ENCODE measurements at places on chromosomes 4 and X. TPM values are rescaled to one million over a fixed set of nuclear protein-coding genes. Genes with fewer than 3 reads are reported as not detected.

Gene ADH4
- total RNA-seq = not detected

Gene BOD1L1
- total RNA-seq = 40.1 TPM

Gene TRPC3
- 2.5 TPM for total RNA-seq

Gene RGN
- not detected for total RNA-seq

Gene PPP1R2C
- total RNA-seq = not detected

Gene INPP4B
- 16.8 TPM for total RNA-seq

Gene ADH1B
- not detected for total RNA-seq

Gene SLC4A4
- 0.15 TPM for total RNA-seq

Gene TRIM60
- total RNA-seq = not detected

Gene PNMA6A
- total RNA-seq = 0.73 TPM

Gene DYNLT3
- total RNA-seq = 15.3 TPM

- H3K27me3 ChIP-seq = no peaks in the 10 kb centered on the region
- H3K36me3 ChIP-seq = no peaks in the 10 kb centered on the region
- H3K4me1 ChIP-seq = no peaks in the 10 kb centered on the region
- H3K27ac ChIP-seq = no peak overlapping the region
- DNase-seq = no peak
Observed at GRCh38 chr4:79212311-79212710, 113.5 kb downstream of the NAA11 start.

GRCh38 chr4:168139336-168139735, 47.0 kb downstream of the ANXA10 start:
- no peak overlapping the region for H3K4me3 ChIP-seq
- H3K36me3 ChIP-seq = no peaks in the 10 kb centered on the region
- H3K27ac ChIP-seq = no peak overlapping the region
- peaks cover 9% of the 10 kb centered on the region for H3K27me3 ChIP-seq
- no peaks in the 10 kb centered on the region for H3K4me1 ChIP-seq

DNA sequence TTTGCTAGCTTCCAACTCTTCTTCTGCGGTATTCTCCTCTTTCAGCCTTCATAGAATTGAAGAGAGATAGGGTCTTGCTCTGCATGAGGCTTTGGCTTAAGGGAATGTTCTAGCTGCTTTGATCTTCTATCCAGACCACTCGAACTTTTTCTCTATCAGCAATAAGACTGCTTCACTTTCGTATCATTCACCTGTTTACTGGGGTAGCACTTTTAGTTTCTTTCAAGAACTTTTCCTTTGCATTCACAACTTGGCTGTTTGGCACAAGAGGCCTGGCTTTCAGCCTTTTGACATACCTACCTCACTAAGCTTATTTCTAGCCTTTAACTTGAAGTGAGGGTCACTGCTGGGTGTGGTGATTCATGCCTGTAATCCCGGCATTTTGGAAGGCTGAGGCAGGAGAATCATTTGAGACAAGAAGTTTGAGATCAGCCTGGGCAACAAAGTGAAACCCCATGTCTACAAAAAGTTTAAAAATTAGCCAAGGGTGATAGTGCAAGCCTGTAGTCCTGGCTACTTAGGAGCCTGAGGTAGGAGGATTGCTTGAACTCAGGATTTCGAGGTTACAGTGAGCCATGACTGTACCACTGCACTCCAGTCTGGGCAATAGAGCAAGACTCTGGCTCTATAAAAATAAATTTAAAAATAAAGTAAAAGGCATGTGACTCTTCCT, 47.1 kb upstream of the HPGDS start:
- DNase-seq = no peak
- H3K4me1 ChIP-seq = no peaks in the 10 kb centered on the region
- H3K4me3 ChIP-seq = no peak overlapping the region
- peaks cover 8% of the 10 kb centered on the region for H3K27me3 ChIP-seq
- H3K27ac ChIP-seq = no peak overlapping the region

- H3K4me3 ChIP-seq = no peak overlapping the region
- H3K27me3 ChIP-seq = no peaks in the 10 kb centered on the region
- no peak for DNase-seq
- H3K27ac ChIP-seq = no peak overlapping the region
- H3K36me3 ChIP-seq = no peaks in the 10 kb centered on the region
Observed at GRCh38 chrX:12611471-12611870, 179.7 kb upstream of the PRPS2 start.

DNA sequence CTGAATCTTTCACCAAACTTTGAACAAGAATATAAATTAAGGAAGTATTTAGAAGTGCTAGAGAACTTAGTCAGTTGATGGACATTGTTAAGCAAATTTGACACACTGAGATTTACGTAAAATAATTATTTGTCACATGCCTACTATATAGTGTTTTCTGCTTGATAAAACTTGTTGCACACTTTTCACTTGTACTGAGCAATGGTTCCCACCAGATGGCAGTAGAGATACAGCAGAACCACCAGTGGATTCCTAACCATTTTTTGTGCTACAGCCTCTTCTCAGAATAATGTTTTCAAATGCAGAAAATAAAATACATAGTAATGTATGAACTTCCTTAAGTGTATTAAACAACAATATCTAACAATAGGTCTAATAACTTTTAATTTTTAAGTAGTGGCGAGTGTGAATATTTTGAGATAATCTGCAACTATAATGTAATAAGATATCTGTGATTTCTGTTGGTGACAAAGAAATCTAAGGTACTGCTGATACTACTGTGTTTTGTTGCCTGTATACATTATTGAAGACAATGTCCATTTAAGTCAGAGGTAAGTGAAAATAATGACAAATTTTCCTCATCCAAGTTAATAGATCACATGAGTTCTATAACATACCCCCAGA, 81.2 kb downstream of the APOOL start:
- no peak overlapping the region for H3K4me3 ChIP-seq
- H3K36me3 ChIP-seq = peaks cover 18% of the 10 kb centered on the region
- no peak overlapping the region for H3K27ac ChIP-seq
- no peaks in the 10 kb centered on the region for H3K4me1 ChIP-seq
- no peak for DNase-seq

GRCh38 chr4:35250761-35251160, 993.6 kb downstream of the ARAP2 start:
- no peaks in the 10 kb centered on the region for H3K4me1 ChIP-seq
- H3K36me3 ChIP-seq = no peaks in the 10 kb centered on the region
- DNase-seq = no peak
- H3K27me3 ChIP-seq = no peaks in the 10 kb centered on the region
- no peak overlapping the region for H3K4me3 ChIP-seq
- no peak overlapping the region for H3K27ac ChIP-seq

DNA sequence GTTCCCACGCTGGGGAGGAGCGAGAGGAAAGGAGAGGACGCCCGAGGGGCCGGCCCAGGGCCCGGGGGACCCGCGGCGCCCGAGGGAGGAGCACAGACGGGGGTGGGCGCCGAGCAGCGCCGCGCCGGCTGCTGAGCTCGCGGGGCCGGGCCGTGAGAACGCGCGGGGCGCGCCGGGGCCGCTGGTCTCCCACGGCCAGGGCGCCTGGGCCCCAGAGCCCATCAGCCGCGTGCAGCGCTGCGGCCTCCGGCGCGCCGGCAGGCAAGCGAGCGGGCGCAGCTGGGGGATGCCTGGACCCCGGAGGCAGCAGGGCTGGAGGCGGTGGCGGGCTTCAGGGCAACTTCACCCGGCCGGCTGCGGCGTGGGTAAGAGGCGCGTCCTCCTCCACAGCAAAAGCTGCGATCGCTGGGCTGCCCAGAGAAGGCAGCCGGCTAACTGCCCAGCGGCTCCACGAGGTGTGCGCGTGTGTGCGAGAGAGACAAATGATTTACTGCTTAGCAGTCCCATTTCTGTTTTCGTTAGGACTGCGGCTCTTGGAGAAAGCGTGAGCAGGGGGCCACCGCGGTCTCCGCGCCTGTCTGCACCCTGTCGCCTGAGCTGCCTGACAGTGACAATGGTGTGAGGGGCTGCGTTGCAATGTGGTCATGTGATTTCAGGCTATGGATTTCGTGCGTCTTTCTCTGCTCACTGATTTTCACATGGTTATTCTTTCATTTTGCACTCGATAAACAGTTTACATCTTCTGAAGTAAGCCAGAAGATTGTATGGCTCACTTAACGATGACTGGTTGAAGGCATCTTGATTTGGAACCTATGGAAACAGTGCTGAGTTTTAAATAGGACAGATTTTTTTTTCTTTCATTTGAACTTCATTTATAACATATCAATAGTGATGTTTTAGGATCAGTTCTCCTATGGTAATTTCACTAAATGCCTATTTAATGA, 1.2 kb downstream of the GUCY1A1 start:
- no peak for DNase-seq
- peaks cover 68% of the 10 kb centered on the region for H3K27me3 ChIP-seq
- H3K36me3 ChIP-seq = peaks cover 2% of the 10 kb centered on the region
- H3K4me3 ChIP-seq = peak overlapping the region; percentile 90
- no peak overlapping the region for H3K27ac ChIP-seq

GRCh38 chr4:48012824-48013223, 3.7 kb downstream of the CNGA1 start:
- peaks cover 21% of the 10 kb centered on the region for H3K27me3 ChIP-seq
- no peaks in the 10 kb centered on the region for H3K36me3 ChIP-seq
- no peak overlapping the region for H3K4me3 ChIP-seq
- DNase-seq = no peak
- H3K27ac ChIP-seq = no peak overlapping the region

DNA sequence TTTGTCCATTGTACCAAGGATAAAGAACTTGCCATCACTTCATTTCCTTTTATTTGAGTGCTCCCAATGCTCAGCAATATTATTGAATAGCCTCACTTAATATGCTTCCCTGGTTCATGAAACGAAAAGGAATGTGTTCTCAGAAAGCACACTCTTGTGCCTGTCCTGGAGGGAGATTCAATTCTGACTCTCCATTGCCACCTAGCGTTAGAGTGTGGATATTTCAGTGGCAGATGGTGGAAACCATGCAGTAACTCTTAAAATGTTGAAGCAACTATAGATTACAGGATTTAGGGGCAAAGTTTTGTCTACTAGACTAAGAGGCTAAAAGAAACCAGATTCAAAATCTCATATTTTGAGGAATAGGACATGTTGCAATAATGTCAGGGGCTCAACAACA, 36.0 kb downstream of the GAB3 start:
- H3K36me3 ChIP-seq = peaks cover 23% of the 10 kb centered on the region
- peak; percentile 38 for DNase-seq
- H3K27ac ChIP-seq = no peak overlapping the region
- no peak overlapping the region for H3K4me3 ChIP-seq
- H3K27me3 ChIP-seq = no peaks in the 10 kb centered on the region

DNA sequence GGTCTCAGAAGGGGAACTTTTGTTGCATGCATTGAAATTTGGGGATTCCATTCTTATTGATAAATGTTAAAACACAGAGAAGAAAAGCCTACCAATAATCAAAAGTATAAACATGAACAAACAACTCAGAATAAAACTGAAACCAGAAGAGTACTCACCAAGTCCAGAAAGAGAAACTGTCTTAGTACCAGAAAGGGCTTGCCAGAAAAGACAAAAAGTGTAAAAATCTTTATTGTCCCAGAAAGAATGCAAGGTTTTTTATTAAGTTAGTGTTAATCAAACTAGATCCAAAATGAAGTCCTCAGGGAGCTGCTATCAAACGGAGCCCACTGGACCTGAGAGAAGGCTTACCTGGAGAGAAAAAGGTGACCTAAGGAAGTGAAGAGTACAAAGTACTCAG, 897.5 kb downstream of the PCDH7 start:
- H3K27me3 ChIP-seq = no peaks in the 10 kb centered on the region
- no peak overlapping the region for H3K4me3 ChIP-seq
- DNase-seq = no peak
- H3K4me1 ChIP-seq = no peaks in the 10 kb centered on the region
- no peak overlapping the region for H3K27ac ChIP-seq

DNA sequence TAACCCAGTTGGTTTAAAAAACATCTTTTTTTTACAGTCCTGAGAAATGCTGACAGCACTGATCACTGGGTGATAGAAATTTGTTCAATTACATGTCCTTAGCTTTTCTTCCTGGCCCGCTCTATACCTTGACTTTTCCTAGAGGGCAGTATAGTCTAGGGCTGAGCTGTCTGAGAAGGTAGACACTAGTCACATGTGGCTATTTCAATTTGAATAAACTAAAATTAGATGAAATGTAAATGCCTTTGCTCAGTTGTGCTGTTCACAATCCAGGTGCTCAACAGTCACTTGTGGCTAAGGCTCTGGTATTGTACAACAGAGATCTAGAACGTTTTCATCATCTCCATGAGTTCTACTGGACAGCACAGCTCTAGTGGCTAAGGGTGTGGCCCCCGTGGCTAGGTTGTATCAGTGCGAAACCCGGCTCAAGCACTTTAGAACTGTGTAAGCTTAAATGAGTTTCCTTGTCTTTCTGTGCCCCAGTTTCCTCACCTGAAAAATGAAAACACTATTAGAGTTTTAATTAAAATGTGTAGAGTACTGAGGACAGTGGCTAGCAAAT, 111.6 kb upstream of the WDR17 start:
- no peaks in the 10 kb centered on the region for H3K4me1 ChIP-seq
- no peak overlapping the region for H3K27ac ChIP-seq
- no peaks in the 10 kb centered on the region for H3K36me3 ChIP-seq
- no peak for DNase-seq

DNA sequence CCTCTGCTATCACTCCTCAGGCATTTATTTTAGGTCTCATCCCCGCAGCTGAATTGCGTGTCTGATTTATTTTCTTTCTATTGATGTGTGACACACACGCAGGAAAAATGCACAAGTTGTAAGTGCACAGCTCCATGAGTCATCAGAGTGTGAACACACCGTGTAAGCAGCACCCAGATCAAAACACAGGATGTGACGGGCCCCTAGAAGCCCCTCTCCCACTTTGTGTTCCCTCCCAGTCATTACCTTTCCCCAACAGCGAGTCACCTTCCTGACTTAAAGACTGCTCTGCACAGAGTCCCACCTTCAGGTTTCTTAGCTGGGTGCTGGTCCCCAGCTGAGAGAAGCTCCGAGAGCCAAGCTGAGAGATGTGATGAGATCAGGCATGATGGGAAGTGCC, 436.7 kb downstream of the MID1IP1 start:
- no peak overlapping the region for H3K27ac ChIP-seq
- no peak for DNase-seq
- H3K4me3 ChIP-seq = no peak overlapping the region
- no peaks in the 10 kb centered on the region for H3K36me3 ChIP-seq

DNA sequence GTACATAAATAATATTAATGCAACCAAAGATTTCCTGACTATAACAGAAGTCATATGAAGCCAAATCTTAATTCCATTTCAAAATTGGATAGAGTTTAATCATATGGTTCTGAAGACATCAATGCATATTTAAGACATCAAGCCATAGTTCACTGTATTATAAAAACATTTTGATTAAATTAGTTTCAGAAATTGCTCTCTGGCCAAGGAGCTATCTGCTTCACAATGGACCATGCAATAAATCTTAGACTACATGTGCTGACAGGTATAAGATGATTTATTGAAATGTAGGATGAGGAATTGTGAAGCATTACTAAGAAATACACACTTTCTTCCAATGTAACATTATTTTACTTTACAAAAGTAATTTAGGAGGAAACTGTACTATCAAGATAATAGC, 81.6 kb downstream of the MID1 start:
- no peaks in the 10 kb centered on the region for H3K27me3 ChIP-seq
- H3K4me1 ChIP-seq = no peaks in the 10 kb centered on the region
- no peak overlapping the region for H3K27ac ChIP-seq
- DNase-seq = no peak
